ENCODE measurements at places on chromosomes 16 and 17.

DNA sequence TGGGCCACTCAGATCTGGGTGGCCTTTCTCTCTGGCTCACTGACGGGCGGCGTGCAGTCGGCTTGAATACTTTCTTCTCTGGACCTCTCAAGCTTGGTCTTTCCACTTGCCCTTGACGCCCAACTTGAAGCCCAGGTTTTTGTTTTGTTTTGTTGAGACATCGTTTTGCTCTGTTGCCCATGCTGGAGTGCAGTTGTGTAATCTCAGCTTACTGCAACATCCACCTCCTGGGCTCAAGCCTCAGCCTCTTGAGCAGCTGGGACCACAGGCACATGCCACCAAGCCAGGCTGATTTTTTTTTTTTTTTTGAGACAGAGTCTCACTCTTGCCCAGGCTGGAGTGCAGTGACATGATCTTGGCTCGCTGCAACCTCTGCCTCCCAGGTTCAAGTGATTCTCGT is 22.7 kb upstream of the KIF19 start:
- DNase-seq, result no peak

- DNase-seq, result no peak
Measured at GRCh38 chr17:77144227-77144626, 3.5 kb downstream of the SEC14L1 start.

GRCh38 chr17:44807093-44807816 is 22.8 kb downstream of the GJC1 start:
- DNase-seq, result no peak

- no peak for DNase-seq
Measured at GRCh38 chr16:82864332-82865040, 237.7 kb downstream of the CDH13 start.

DNA sequence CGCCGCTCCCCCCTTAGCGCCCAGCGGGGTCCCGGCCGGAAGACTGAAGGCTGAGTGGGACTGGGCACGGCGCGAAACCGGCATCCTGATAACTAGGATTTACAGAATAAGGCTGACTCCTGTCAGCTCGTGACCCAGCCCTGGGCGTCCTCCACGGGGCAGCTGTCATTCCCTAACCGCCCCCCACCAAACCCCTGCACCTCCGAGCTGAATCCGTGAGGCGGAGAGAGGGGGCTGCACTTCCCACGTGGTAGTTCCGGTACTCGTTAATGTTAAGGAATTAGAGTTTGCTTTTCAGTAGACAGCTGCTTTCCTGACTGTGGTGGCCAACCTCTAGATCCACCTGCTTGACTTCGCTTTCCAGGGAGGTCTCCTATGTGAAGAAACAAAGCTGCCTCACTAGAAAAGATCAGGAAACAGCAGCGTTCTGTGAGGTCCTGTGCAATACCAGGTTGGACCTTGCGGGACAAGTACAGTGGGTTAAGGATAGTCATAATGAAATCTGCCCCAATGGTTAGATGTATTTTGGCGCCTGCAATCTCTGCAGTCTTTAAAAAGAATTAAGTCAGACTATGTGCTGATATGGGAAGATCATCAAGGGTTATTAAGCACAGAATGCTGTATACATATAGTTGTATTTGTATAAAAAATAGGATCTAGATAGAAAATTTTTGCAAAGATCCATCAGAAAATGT is 1.1 kb upstream of the WBP2 start:
- DNase-seq, result no peak

Data from AG08395 (cell line).